HAP-1 (cell line): ENCODE measurements at places on chromosomes 5 and 9.

- no peak for DNase-seq
These were observed 156.9 kb downstream of the TRIM32 start for GRCh38 chr9:116843863-116844620.

- no peak for DNase-seq
These were observed 1034.0 kb downstream of the DTWD2 start for GRCh38 chr5:117954331-117954730.

DNA sequence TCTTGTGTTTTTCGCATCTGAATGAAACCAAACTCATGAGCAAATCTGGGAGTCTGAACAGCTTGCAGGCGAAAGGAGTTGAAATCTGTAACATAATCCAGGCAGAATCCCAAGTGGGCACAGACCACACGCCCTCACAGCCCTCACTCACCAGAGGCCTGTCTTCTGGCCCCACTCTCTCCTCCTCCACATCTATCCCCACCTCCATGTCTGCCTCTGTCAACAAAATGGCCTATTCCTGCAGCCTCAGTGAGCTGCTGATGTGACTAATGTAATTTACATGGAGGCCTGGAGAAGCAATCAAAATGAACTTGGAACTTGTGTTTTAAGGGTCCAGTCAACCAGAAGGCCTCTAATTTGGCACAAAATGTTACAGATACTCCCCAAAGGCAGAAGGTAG lies 136.6 kb downstream of the GNA14 start:
- DNase-seq, result no peak

DNA sequence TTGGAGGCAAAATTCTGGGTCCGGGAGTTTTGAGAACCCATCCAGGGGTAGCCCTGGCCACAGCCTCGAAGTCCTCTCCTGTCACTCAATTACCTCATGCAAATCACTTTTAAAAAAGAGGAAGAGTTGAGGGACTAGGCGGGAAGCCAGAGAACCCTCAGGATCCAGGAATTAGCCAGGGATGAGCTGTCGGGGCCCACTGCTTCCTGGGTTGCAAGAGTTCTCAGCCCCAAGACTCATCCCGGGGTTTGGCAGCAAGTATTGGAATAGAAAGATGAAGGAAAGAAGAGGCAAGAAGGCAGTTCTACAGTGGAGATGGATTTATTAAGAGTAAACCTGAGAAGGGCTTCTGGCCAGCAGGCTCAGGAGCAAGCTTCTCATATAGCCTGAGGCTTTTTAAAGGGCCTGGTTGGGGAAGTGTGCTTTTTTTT lies 25.6 kb downstream of the C9orf50 start:
- DNase-seq, result no peak

- peak; percentile 61 for DNase-seq
These were observed 36.2 kb downstream of the FBXL17 start for GRCh38 chr5:108345541-108346171.
